ENCODE measurements at places on chromosomes 5 and 9.
A peak's percentile ranks its signal among the peaks of the same experiment; 100 is the strongest.

GRCh38 chr5:132369474-132370180 lies at the start of gene SLC22A5:
SLC22A5 (plus strand) TSS chr5:132369710; CDS start chr5:132369973, 263 bp downstream.
- DNase-seq: peak; percentile 71

DNA sequence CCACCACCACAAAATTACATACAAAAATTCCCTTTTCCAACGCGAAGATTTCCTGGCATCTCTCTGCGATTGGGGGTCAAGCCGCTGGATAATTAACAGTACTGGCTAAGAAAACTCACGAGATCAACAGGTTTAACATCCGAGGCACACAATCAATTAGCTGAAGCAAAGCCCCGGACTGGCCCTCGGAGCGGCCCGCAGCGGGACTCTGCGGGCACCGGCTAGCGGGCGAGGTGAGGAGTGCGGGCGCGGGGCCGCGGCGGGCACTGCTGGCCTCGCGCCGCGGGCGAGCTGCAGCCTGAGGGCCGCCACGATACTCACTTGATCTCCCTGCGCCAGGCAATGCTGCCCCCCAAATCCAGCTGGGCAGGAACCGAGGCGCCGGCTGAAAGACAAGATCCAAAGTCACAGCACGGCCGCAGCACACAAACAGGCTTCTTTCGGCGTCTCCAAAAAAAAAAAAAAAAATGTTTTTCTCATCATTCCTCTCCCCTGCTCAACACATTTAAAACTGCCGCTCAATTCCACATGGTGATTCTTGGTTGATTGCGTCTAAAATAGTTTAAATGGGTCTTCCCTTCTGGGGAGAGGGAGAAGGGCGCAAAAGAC lies 210.2 kb downstream of the MEF2C start:
- DNase-seq: no peak

- no peak for DNase-seq
Measured at GRCh38 chr5:114857941-114858551, 311.7 kb downstream of the TRIM36 start.

- DNase-seq: no peak
Measured at GRCh38 chr5:81852291-81853029, 101.6 kb upstream of the SSBP2 start.

DNA sequence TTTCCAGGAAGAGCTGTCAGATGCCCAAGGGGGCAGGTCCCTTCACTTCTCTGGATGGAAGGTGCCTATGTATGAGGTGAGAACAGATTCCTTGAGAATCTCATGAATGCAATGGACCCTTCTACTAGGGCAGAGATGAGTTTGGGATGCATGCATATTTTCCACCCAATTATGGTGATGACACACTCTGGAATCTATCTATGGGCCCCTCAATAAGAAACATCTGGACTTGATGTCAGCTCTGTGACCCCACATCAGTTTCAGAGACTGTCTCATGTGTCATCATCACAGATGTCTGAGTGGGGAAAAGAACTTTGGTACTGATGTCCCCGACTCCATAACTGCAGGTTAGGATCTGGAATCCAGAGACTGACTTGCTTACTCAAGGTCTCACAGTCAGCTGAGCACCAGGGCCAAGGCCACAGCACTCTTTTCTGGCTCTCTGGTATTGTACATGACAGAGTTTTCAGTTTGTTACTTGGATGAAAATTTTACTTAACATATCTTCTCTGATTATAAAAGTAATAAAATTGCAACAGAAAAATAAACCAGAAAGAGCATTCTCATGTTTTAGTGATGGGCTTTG lies 177.0 kb downstream of the DCP2 start:
- DNase-seq: no peak

- no peak for DNase-seq
Measured at GRCh38 chr5:92222449-92222848, 839.3 kb upstream of the ARRDC3 start.

DNA sequence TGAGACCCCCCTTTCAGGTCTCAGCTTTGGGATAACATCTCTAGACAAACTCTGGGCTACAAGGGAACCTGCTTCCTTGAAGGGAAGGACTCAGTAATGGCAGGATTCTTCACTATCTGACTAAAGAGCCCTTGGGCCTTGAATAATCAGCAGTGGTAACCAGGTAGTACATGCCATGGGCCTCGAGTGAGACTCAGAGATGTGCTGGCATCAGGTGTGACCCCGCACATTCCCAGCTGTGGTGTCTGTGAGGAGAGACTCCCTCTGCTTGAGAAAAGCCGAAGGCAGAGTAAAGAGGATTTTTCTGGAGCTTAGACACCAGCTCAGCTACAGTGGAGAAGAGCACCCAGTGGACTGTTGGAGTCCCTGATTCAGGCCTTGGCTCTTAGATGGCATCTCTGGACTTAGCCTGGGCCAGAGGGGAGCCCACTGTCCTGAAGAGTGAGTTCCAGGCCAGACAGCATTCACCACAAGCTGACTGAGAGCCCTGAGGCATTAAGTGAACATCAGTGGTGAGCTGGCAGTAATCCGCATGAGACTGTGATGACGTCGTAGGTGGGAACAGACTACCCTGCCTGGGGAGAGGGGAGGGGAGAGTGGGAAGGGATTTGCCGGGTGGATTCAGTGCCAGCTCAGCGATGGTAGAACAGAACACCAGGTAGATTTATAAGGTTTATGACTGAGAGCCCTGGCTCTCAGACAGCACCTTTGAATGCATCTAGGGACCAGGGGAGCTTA lies 5.3 kb upstream of the ZNF782 start:
- DNase-seq: no peak

- no peak for DNase-seq
Measured at GRCh38 chr5:17267106-17267505, 49.7 kb downstream of the BASP1 start.

DNA sequence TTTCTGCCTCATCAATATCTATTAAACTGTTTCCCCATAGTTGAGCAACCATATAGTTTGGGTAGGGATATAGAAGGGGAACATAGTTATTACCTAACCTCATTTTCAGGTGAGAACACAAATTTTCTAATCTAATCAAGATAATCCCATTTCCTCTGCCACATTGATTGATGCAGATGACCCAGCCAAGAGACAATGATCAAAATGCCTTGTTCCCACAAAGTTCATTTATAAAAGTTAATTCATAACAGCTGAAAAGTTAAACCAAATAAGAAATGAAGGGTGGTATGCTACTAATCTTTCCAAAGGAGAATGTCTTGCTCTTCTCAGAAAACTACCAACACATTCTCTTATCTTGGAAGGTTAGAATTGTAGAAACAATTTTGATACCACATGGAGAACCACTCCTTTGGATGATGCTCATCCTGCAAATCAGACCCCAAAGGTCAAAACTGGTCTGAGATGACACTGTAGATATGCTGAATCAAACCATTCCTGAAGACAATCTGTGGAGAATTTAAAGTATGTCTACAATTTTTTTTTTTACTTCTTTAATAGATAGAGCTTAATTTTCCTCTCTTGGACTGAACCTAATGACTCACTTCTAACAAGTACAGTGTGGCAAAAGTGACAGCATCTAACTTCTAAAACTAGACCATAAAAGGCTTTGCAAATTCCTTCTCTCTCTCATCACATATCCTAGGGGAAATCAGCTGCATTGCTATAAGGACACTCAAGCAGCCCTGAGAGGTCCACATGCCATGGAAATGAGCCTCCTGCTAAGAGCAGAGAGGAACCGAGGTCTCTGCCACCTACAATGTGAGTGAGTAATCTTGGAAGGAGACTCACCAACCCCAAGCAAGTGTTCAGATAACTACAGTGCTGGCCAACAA lies 586.7 kb upstream of the TUSC1 start:
- no peak for DNase-seq

DNA sequence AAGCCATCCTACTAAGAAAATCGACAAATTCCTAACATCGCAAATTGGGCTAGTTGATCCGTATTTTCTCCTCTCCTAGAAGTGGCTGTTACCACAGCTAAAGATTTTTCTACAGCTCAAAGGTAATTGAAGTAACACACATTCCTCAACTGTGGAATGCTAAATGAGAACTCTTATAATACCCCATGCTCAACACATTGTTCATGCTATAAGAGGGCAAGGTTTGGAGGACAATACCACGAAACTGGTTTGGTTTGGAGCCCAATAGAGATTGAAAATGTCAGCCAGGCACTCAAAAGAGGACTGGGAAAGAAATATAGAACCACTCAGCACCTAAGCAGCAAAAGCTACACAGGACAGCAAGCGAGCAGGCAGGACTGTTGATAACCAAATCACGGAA lies 10.1 kb downstream of the TXN start:
- DNase-seq: no peak

DNA sequence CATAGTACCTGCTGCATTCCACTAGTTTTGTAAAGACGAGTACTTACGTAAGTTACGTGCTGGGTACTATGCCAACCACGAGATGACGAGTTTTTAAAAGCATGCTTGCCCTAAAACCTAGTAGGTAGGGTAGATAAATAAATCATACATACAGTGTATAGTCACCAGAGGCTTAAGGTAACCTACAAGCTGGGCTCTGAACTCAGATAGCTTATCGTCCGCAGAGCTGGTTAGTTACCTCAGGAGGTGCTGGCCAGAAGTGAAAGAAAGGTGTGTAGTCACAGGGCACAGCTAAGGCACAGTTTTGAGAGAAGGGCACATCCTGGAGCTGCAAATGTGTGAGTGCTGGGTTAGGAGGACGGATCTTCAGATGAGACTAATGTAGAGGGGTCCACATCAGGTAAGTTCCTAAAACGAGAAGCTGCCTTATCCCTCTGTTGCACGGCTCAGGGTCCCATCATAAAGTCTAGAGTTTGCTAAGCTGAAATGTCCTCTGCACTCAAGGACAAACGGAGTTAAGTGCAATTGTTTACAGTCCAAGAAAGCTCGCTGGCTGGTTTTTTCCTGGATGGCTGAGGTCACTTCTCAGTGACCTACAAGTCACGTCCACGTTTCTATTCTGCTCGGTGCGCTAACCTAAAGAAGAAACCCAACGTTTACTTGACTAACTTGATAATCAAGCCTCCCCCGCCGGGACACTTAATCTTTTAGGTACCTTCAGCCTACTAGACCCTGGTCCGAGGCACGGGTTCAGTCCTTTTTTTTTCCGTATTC lies 1.1 kb upstream of the SNX24 start:
- no peak for DNase-seq

- DNase-seq: no peak
Measured at GRCh38 chr5:141668601-141669265, 13.3 kb downstream of the ARAP3 start.

GRCh38 chr5:65809817-65810531 lies 88.0 kb downstream of the NLN start:
- no peak for DNase-seq

DNA sequence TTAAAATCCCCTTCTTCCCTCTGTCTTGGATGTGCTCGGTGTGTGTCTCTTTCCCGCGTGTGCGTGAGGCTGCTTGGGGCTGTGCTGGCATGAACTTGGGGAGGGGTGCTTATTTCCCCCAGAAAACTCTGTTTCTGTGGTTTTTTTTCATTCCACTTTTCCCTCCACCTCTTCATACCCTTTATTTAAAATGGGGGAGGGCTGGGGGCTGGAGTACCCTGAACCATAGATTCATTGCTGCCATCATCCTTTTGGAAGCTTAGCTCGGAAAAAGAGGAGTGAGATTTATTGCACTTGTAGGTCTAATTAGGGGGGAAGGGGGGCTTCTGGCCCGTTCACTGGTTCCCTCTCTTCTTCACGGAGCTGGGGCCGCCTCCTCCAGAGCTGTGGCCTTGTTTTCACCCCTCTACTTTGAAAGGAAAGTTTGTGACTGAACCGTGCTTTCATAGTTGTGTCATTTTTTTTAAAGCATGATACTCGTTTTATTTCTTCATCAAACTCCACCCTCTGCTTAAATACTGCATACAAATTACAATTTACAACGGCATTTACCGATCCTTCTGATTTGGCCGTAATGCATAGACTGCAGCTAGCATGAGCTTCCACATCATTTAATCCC lies 2.9 kb downstream of the NR2F1 start:
- no peak for DNase-seq

GRCh38 chr9:128405780-128406171 lies 14.9 kb upstream of the CERCAM start:
- no peak for DNase-seq

- peak; percentile 34 for DNase-seq
Measured at GRCh38 chr5:178069909-178070308, 43.4 kb upstream of the N4BP3 start.

DNA sequence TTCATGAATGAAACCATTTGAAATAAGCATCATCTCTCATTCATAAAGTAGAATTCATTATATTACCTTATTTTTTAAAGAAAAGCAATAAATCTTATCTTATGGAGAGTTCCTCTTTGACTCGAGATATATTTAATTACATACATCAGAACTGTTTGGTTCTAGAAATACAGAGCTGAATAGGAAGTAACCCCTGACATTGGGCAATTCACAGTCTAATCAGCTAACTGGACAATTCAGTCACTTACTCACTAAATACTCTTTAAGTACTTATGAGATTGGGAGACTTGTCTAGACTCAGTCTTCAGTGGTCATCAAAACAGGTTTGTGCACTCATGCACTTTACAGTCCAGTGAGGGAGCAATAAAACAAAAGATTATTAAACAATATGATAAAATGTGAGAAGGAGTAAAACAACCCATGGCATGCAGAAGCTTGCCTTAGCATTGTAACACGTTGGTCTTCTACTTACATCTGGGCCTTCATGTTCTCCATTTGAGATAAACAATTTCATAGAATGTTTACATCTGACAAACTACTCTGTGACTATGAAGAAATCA lies 11.5 kb upstream of the FBXO38 start:
- DNase-seq: no peak

DNA sequence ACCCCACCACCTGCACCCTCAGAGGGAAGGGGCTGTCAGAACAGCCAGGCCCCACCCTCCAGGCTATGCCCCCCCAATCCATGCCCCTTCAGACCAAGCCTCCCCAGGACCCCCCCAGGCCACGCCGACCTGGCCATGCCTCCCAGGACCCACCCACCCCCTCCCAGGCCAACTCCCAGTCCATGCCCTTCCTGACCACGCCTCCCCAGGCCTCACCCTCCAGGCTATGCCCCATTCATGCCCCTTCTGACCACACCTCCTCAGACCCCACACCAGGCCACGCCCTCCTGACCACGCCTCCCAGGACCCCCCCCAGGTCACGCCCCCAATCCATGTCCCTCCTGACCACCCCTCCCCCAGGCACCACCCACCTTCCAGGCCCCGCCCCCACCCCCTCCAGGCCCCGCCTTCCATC lies 27.6 kb downstream of the TPPP start:
- no peak for DNase-seq

- DNase-seq: no peak
Measured at GRCh38 chr9:136910901-136911245, 24.6 kb downstream of the TRAF2 start.

- no peak for DNase-seq
Measured at GRCh38 chr5:91361790-91362189, 21.3 kb downstream of the ARRDC3 start.

GRCh38 chr5:74244406-74244805 lies 396.1 kb downstream of the ENC1 start:
- no peak for DNase-seq

- no peak for DNase-seq
Measured at GRCh38 chr9:105114964-105115728, 129.3 kb upstream of the SLC44A1 start.
